ENCODE measurements at places on chromosomes 2 and 18. TPM values are rescaled to one million over a fixed set of nuclear protein-coding genes. Genes with fewer than 3 reads are reported as not detected.

- peak overlapping the region; percentile 60 for H3K27ac ChIP-seq
- peak; percentile 89 for DNase-seq
- H3K36me3 ChIP-seq = no peaks in the 10 kb centered on the region
- H3K4me3 ChIP-seq = peak overlapping the region; percentile 28
- H3K4me1 ChIP-seq = peaks cover 9% of the 10 kb centered on the region
These were observed 37.5 kb upstream of the SEMA4C start for GRCh38 chr2:96907115-96908041.

- peak overlapping the region; percentile 91 for H3K27ac ChIP-seq
- DNase-seq = no peak
- no peaks in the 10 kb centered on the region for H3K36me3 ChIP-seq
- no peak overlapping the region for H3K4me3 ChIP-seq
These were observed 16.3 kb upstream of the SLC1A4 start for GRCh38 chr2:64972876-64973275.

- H3K27ac ChIP-seq = no peak overlapping the region
- DNase-seq = no peak
- no peak overlapping the region for H3K4me3 ChIP-seq
- H3K36me3 ChIP-seq = no peaks in the 10 kb centered on the region
These were observed 353.4 kb downstream of the ALK start for GRCh38 chr2:29567906-29568520.

DNA sequence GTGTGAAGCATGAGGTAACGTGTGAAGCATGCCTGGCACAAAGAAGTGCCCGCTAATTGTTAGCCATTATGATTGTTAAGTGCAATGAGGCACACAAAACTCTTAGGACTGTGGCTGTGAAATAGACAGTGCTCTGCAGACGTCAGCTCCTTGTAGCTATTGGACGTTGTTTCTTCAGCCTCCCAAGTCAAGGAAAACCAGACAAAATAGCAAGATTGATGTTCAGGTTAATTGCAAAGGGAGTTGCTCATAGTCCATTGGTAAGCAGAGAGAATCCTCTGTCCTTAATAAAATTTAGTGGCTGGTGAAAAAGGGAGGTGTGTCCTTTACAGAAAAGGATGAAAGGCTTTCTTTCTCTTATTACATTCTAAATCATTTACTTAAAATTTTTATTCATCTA, 54.6 kb upstream of the MBP start:
- H3K4me1 ChIP-seq = no peaks in the 10 kb centered on the region
- H3K4me3 ChIP-seq = no peak overlapping the region
- H3K27me3 ChIP-seq = no peaks in the 10 kb centered on the region
- no peaks in the 10 kb centered on the region for H3K36me3 ChIP-seq
- no peak overlapping the region for H3K27ac ChIP-seq

- no peak within 1 kb of the TSS for H3K4me3 ChIP-seq
- H3K36me3 ChIP-seq = no peaks in the 10 kb centered on the region
- H3K27me3 ChIP-seq = no peaks in the 10 kb centered on the region
These were observed at the start of gene MYO7B for GRCh38 chr2:127535422-127535901. TSS of gene MYO7B (plus strand) at chr2:127535683. CDS start at chr2:127559723, 24,040 bp downstream.

- H3K36me3 ChIP-seq = no peaks in the 10 kb centered on the region
- H3K27me3 ChIP-seq = no peaks in the 10 kb centered on the region
- no peak overlapping the region for H3K4me3 ChIP-seq
- no peaks in the 10 kb centered on the region for H3K4me1 ChIP-seq
- H3K27ac ChIP-seq = no peak overlapping the region
These were observed 480.8 kb upstream of the KLHL29 start for GRCh38 chr2:22904126-22904684.

- no peaks in the 10 kb centered on the region for H3K36me3 ChIP-seq
- no peak overlapping the region for H3K27ac ChIP-seq
- H3K4me3 ChIP-seq = no peak overlapping the region
- no peaks in the 10 kb centered on the region for H3K27me3 ChIP-seq
- DNase-seq = no peak
These were observed 175.4 kb downstream of the ANTXR1 start for GRCh38 chr2:69188182-69188900.

DNA sequence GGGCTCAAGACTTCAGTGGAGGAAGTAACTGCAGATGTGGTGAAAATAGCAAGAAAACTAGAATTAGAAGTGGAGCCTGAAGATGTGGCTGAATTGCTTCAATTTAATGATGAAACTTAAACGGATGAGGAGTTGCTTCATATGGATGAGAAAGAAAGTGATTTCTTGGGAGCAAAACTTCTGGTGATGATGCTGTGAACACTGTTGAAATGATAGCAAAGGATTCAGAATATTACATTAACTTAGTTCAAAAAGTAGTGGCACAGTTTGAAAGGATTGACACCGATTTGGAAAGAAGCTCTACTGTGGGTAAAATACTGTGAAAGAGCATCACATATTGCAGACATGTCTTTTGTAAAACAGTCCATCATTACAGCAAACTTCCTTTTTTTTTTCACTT, 638.0 kb downstream of the NYAP2 start:
- H3K4me3 ChIP-seq = no peak overlapping the region
- H3K36me3 ChIP-seq = no peaks in the 10 kb centered on the region
- no peaks in the 10 kb centered on the region for H3K27me3 ChIP-seq
- DNase-seq = no peak
- no peak overlapping the region for H3K27ac ChIP-seq

Gene SPEG
- total RNA-seq = 324 TPM

Gene ARHGAP15
- 1.9 TPM for total RNA-seq

Gene SCG2
- total RNA-seq = not detected

Gene CCT4
- total RNA-seq = 133 TPM

Gene PSMA8
- not detected for total RNA-seq
